ENCODE measurements at places on chromosomes 5 and 9. TPM values are rescaled to one million over a fixed set of nuclear protein-coding genes. Genes with fewer than 3 reads are reported as not detected.

SRD5A1 gene
- total RNA-seq, result 23.4 TPM

GRCh38 chr9:20309124-20309523 lies 313.2 kb downstream of the MLLT3 start:
- DNase-seq, result no peak

- DNase-seq, result no peak
These were observed 7.1 kb downstream of the SNX18 start for GRCh38 chr5:54524704-54525103.

UNC5A gene
- 0.10 TPM for total RNA-seq

DNA sequence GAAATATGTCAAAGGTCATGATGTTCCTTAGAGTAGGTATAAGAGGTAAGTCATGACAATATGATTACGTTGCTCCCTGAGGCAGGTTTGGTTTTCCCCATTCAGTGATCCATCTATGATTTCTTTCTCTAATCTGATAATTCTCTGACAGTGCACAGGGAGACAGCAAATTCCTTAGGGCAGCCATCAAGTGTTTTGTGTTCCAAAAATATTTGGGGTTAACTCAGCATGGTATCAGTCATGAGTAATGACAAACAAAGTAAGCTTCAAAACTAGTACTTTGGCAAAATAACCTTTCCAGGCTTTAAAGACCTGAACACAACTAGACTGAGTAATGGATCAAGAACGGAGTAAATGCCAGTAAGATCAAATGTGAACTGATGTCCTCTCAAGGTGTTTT lies 55.3 kb upstream of the SPATA31E1 start:
- no peak for DNase-seq

GRCh38 chr5:66306105-66306843 lies 162.2 kb downstream of the SREK1 start:
- DNase-seq, result peak; percentile 64

GRCh38 chr5:147913786-147914185 lies 7.4 kb upstream of the C5orf46 start:
- no peak for DNase-seq

IL5 gene
- total RNA-seq, result not detected

SMC2 gene
- total RNA-seq, result 64.3 TPM

- DNase-seq, result peak; percentile 26
These were observed 122.9 kb downstream of the CFAP90 start for GRCh38 chr5:7728076-7728475.

C5orf52 gene
- not detected for total RNA-seq

GRCh38 chr9:114677418-114677817 lies 4.6 kb downstream of the TEX48 start:
- DNase-seq, result peak; percentile 98

DNA sequence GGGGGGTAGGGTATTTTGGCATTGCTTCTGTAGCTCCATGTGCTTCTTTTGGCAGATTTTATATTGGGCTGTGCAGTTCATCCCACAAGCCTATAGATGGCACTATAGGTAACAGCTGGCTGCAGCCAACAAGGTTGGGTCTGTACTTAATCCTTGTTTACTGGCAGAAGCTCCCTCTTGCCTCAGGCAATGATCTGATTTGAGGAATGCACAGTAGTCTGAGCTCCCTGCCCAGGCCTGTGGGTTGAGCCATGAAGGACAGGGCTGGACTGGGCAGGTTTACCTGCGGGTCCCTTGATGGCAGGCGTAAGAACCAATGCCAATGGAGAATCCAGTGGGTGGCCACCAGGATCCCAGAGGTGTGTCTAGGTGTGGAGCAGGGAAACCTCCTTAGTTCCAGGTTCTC lies 11.7 kb upstream of the OR1J2 start:
- DNase-seq, result peak; percentile 62

CARD9 gene
- not detected for total RNA-seq

PFN3 gene
- total RNA-seq, result not detected

GRCh38 chr5:154318691-154319090 lies 127.1 kb upstream of the SAP30L start:
- no peak for DNase-seq

GBA2 gene
- 13.1 TPM for total RNA-seq

DNA sequence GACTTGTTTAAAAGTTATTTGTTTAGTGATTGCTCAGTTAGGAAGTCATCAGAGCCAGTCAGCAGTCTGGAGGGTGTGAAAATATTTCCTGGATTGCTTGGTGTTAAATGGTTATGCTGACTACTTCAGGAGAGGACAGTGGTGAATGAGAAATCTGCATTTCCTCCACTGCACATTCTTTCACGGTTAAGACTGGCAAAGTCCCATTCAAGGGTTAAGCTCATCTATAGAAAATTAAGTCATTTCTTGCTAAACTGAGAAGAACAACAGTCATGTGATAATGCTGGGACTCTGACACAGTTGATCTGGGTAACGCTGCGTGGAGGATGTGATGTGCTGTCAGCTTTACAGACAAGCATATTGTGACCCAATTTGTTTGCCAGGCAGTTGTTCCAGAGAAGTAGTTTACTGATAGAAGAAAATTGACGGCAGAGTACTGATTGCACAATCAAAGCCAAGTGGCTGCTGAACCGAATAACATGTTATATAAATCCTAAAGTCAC lies 80.4 kb downstream of the GRAMD2B start:
- no peak for DNase-seq
